K562 (cell line): ENCODE measurements at places on chromosomes 16 and 17.

GRCh38 chr17:64466019-64466735 lies 17.3 kb downstream of the MILR1 start:
- DNase-seq: no peak

DNA sequence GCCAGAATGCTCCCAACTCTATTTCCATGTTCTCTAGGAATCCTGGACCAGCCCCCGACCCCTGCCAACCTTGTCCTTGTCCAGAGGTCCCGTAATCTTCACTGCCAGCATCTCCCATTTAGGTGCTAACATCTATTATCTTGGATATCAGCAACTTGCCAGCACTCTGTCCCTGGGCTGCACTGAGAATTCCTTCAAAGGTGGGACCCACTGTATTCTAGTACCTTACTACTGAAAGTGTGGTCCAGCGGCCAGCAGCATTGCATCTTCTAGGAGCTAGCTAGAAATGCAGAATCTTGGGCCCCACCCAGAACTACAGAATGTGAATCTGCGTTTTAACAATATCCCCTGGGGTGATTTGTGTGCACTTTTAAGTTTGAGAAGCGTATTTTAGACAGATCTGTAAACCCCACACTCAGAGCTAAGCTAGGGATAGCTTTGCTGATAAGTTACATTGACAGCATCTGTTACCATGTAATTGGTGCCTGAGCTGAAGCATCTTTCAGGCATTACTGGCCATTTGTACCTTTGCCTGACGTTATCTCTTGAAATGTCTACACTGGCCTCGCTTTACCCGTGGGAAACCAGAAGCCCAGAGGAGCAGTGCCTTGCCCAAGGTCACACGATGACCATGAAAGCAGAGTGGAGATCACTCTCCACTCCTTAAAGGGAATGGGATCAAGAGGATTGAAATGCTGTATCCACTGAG lies 8.3 kb downstream of the ABAT start:
- DNase-seq: no peak

DNA sequence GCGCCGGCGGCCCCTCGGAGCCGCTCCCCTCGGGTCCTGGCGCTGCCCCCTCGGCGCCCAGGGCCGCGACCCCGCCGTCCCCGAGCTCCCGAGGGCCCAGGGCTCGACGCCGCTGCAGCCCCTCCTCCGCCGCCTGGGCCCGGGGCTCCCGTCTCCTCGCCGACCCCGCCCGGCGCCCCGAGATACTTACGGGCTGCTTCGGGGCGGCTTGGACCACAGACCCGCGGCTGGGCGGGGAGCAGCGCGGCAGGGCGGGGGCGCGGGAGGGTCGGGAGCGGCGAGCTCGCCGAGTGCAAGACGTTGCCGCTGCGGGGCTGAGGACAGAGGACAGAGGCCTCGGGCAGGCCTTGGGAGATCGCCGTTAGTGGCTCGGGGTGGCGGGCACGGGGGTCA lies 290 bp downstream of the TOB1 start:
- no peak for DNase-seq

DNA sequence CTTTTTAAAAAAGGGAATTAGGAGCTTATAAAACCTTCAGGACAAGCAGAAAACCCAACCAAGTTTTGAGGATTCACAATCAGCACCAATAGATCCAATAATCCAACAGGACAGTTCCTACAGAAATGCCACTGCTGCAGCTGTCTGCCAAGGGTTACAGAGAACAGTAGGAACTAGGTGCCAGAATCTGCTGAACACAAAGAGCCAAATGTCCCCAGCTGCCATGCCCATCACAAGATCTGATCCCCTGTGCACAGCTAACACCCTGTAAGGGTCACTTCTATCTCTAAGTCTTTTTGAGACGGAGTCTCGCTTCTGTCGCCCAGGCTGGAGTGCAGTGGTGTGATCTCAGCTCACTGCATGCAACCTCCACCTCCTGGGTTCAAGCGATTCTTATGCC lies 262.3 kb downstream of the STX8 start:
- no peak for DNase-seq

- DNase-seq: no peak
Measured at GRCh38 chr17:64938290-64938689, 19.0 kb upstream of the LRRC37A3 start.

DNA sequence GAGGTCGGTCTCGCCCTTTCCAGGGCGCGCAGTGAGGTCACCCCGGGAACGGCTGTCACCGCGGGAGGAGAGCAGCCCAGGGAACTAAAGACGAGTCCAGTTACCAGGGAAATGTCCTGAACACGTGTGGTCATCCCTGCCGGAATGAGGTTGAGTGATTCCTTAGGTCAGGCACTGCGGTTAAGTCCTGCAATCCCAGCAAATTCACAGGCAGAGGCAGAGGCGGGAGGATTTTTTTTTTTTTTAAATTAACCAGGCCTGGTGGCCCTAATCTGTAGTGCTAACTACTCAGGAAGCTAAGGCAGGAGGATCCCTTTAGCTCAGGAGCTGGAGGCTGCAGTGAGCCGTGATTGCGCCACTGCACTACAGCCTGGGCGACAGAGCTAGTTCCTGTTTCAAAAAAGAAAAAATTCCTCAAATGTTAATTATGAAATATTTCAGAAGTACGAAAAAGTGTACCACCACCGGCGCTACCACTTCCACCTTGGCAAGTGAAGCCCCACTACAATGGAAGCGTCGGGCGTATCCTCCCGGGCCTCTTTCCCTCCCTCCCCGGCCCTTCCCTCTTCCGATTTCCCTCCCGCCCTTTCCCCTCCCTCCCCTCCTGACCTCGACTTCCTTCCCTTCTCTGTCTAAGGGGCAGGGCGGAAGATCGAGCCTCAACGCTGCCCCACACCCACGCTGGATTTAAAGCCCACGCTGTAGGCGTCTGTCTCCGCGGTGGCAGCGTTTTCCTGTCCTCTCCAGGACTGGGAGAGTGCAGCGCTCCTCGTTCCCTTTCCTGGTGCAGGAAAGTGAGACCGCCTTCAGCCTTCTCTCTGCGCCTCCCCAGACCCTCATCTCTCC lies 27.3 kb downstream of the SLFN11 start:
- DNase-seq: no peak

- no peak for DNase-seq
Measured at GRCh38 chr16:8355675-8356074, 234.6 kb downstream of the TMEM114 start.

DNA sequence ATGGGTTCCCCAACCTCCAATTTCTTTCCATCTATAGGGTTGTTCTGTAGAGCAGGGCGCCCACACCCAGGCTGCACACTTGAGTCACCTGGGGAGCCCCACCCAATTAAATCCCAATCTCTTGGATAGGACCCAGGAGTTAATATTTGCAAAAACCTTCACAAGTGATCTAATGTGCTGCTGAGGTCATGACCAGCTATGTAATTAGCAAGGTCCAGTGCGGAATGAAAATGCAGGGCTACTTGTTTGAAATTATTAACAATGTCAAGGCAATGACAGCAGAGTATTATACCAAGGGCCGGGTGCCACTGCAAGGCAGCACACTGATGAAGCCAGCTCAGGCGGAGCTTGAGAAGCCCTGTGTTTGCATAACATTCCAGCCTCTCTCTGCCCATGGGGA lies 302.7 kb downstream of the MAF start:
- no peak for DNase-seq

GRCh38 chr16:48608871-48609651 lies 919 bp downstream of the N4BP1 start:
- DNase-seq: peak; percentile 31

DNA sequence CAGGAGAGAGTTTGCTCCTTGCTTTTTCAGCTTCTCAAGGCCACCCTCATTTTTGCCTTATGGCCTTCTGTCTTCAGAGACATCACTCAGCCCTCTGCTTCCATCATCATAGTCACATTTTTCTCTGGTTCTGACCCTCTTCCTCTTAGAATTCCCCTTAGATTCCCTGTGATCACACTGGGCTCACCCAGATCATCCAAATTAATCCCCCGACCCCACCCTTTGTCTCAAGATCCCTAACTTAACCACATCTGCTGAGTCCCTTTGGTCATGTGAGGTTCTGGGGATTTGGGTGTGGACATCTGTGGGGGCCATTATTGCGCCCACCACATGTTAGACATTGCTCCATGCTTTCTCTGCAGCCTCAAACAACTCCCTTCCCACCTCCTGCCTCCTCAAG lies 323.4 kb downstream of the CPPED1 start:
- no peak for DNase-seq

GRCh38 chr16:69116256-69116875 lies 10.9 kb downstream of the HAS3 start:
- no peak for DNase-seq

- no peak for DNase-seq
Measured at GRCh38 chr16:13906168-13907089, 13.5 kb upstream of the ERCC4 start.

- DNase-seq: no peak
Measured at GRCh38 chr17:32226886-32227285, 38.7 kb upstream of the RHBDL3 start.

DNA sequence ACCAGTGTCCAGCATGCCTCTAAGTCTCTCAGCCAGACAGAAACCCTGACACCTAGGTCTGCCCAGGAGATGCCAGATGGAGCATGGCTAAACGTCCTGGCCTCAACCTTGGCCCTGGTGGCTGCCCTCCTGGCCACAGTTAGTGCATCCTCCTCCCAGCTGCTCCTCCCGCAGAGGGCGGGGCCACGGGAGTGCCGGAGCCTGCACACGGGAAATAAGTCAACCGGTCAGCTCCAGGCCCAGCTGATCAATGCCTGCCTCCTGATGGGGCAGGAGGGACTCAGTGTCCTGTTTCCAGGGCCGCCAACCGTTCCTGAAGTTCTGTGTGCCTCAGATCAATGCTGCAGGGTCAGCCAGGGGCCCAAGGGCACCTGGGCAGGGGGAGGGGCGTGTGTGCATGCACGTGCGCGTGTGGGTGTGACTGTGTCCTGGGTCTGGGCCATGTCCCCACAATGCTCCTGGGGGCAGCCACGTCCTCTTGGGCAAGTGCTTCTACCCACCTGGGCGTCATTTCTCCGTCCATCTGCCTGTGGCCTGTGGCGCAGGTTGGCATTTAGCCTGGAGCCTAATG lies 4.6 kb upstream of the KCNJ12 start:
- DNase-seq: no peak

DNA sequence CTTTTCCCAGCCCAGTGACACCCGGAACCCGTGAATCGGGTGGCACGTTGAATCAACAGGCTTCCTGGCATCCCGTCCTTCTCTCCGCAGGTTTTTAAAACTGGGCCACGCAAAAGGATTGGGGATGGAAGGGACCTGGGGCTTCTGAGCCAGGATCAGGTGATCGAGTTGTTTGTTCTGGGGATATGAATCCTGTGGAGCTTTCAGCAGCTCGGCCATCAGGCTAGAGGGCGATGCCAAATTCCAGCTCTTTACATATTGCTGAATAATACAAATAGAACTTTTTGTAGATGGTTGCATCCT lies 473 bp downstream of the SUPT6H start:
- DNase-seq: no peak

GRCh38 chr16:84058664-84059063 lies 16.1 kb upstream of the SLC38A8 start:
- DNase-seq: no peak

GRCh38 chr16:2031081-2031577 lies 4.4 kb downstream of the NHERF2 start:
- no peak for DNase-seq
